ENCODE measurements at places on chromosomes 5 and 9.

DNA sequence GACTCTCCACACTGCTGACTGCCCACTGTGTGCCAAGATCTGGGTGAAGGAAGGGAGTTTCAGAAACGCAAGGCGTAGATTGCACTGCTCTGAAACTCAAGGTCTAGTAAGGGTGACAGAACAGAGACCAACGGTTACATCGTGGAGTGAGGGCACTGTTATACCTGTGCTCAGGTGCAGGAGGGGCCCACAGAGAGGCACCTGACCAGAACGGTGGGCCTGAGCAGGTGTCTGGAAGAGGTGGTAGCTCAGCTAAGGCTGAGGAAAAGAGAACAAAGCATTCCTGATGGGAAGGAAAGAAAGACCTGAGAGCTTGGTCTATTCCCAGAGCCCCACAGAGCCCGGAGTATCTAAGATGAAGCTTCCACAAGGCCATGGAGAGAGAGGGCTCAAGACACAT, 267.2 kb downstream of the MED10 start:
- DNase-seq: no peak

GRCh38 chr9:21758540-21758939, 43.9 kb upstream of the MTAP start:
- no peak for DNase-seq

GRCh38 chr5:151006704-151007334, 13.6 kb upstream of the GPX3 start:
- DNase-seq: no peak

- no peak for DNase-seq
Measured at GRCh38 chr5:129622531-129622930, 125.4 kb upstream of the MINAR2 start.

DNA sequence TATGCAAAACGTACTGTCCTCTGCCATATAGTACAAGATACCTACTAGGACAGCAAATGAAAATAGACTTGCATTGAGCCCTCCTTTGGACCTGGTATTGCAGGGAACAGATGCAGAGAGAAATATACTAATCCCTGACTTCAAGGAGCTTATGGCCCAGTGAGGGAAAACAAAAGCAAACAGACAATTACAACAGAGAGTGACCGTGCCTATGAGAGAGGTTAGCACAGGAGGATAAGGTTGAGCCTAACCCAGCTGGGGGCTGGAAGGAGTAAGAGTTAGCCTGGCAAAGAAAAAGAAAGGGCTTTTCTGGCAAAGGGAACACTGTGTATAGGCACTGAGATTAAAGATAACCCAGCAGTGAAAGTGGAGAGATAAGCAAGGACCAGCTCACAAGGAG, 5.5 kb downstream of the CDC26 start:
- no peak for DNase-seq

DNA sequence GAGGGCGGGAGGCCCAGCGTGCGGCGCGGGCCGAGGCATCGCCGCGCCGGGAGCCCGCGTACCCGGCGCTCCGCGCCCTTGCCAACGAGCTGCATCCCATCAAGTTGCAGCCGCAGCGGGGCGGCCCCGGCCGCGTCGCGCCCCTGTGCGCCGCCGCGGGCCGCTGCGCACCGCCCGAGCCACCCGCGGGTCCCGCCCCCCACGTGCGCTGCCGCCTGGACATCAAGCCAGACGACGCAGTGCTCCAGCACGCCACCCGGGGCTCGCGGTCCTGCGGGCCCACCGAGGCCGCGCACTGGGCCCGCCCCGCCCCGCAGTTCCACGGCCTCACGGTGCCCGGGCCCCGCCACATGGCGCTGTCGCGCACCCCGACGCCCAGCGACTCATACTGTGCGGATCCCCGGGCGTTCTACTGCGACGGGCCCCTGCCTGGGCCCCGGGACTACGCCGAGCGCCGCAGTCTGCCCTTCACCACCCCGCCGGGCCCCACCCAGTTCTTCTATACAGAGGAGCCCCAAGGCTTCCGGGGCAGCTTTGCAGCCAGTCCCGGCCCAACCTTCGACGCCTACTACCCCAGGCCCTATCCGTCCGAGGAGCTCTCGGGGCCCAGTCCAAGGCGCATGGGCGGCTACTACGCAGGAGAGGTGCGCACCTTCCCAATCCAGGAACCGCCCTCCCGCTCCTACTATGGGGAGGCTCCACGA, 2.6 kb downstream of the AJM1 start:
- no peak for DNase-seq

DNA sequence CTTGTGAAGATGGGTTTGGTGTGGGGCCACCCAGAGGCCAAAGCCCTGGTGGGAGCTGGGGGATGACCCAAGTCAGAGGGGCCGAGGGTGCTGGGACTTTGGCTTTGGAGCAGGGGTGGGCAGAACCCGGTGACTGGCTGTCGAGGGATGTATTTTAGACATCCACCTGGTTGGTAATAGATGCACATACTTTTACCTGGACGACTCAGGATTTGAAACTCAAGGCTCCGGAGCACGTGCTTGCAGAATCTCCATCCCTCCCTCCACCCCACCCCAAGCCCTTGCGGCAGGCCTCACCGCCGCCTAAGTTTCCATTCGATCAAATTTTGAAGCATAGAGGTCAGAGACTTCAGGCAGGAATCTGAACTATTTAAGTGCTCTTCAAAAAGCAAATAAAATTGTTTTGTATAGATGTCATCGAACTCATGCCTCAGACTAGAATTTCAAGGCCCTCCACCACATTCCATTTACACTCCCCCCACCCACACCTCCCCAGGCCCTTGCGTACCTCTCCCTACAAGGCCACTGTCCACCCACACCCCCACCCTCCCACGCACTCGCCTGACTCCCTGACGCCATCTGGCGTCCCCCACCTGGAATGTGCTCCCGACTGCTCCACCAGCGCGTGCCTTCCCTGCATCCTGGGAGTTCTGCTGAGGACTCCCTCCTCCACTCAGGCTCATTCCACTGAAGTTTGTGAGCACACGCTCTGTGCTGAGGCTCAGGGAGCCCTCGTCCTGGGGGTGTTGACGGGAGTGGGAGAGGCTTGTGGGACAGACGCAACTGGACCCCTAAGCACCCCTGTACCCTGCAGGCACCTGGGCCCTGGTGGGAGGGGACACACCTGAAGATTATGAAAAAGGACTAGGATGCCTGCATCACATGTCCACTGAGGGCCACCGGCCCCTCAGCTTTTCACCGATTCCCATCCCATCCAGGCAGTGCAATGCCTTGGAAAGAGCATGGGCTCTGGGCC, 56.4 kb upstream of the RPL26L1 start:
- DNase-seq: peak; percentile 48

GRCh38 chr9:18338042-18338441, 135.9 kb upstream of the ADAMTSL1 start:
- DNase-seq: no peak

GRCh38 chr9:121836366-121836885, 185.0 kb downstream of the DAB2IP start:
- DNase-seq: no peak

DNA sequence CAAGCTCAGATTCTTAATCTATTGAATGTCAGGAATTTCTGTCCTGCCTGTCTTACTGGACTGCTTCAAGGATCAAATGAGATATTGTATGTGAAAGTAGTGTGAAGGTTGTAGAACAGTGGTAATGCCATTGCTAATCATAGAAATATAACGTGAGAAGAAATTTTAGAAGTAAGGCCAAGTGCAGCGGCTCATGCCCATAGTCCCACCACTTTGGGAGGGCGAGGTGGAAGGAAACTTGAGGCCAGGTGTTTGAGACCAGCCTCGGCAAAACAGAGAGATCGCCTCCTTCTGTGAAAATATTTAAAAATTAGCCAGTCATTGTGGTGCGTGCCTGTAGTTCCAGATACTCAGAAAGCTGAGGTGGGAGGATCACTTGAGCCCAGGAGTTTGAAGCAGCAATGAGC, 5.1 kb upstream of the HSPA5 start:
- no peak for DNase-seq

DNA sequence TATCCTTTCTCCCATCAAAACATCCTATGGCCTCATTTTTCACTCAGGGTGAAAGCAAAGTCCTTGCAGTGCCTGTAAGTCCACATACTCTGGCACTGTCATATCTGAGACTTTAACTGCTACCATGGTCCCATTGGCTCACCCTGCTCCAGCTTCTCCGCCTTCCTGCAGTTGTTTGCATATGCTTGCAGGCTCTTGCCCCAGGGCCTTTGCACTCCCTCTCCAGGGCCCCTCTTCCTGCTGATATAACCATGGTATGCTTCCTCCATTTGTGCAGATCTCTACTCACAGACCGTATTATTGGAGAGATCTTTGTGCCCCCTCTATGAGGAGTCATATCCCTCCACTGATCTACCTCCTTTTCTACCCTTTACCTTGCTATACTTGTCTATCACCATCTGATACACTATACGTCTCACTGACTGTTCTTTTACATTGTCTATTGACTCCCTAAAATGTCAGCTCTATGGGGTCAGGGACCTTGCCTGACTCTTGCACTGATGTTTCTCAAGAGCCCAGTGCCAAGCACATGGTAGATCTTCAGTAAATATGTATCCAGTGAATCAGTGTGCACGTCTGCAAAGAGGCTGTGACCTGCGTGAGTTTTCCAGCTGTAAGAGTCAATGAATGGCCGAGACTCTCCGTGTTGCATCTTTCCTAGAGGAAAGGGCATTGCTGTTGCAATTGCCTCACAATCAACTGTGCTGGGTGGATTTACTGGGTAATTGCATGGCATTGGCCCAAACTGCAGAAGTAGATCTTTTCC, 81.7 kb upstream of the CPEB4 start:
- DNase-seq: no peak

DNA sequence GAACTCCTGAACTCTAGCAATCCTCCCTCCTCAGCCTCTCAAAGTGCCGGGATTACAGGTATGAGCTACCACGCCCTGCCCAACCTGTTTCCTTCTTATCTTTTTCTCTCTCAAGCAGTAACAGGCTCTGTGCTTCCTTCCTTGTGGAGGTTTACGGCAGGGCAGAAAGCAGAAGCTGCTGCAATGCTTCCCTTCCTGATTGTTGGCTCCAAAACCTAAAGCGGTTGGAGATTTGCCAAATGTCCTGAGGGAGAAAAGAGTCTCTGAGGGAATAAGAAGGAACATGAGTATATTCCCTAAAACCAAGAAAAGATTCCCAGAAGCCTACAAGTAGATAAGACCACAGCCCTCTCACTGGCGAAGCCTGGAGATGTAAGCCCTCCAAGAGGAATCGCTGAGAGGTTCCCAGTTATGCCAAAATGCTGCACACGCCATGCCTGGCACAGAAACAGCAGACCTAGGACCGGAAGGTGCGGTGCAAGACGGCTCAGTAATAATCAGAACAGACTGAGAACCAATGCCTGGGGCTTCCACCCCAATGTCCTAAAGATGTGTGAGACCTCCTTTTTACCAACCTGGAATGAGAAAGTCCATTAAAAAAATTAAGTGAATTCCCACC, 73.2 kb downstream of the APTX start:
- DNase-seq: no peak

GRCh38 chr9:14939378-14939777, 29.1 kb upstream of the FREM1 start:
- DNase-seq: no peak

- DNase-seq: peak; percentile 92
Measured at GRCh38 chr9:125549465-125549871, 157.5 kb downstream of the MAPKAP1 start.

GRCh38 chr5:14572385-14572784, 9.2 kb upstream of the OTULINL start:
- DNase-seq: no peak

GRCh38 chr9:94623253-94623652, 16.1 kb downstream of the FBP1 start:
- DNase-seq: no peak

GRCh38 chr5:39302472-39302871, 61.8 kb downstream of the C9 start:
- DNase-seq: no peak

DNA sequence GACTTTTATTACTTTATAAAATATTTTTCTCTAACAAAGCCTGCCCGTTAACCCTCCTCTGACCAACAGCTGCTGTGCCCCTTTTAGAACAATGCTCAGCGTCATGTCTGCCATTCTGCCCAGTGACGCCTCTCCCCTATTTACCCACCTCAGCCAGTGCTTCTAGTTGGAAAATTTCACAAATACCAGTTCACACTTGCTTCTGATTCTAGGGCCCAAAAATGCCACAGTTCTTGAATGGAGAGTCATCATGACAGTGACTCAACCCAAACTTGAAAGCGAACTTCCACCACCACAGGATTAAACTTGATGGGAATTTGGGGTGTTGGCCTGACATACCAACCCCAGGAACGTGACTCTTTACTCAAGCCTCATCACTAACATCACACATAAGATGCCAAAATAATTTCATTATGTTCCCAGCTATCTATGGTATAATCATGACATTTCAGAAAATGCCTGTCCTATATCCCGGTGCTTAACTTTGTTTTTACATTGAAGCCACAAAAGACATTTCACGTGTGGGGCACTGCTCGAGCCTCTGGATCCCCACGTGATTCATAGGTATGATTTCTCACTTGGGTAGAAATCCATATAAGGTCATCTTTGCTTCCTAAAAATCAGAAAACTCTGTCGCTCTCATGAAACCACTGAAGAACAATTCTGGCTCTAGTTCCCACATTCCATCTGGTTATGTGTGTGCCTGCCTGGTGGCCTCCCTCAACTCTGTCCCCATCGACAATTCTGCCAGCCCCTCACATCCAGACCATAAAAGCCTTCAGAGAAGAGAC, 220.9 kb downstream of the ACTL7B start:
- DNase-seq: no peak

DNA sequence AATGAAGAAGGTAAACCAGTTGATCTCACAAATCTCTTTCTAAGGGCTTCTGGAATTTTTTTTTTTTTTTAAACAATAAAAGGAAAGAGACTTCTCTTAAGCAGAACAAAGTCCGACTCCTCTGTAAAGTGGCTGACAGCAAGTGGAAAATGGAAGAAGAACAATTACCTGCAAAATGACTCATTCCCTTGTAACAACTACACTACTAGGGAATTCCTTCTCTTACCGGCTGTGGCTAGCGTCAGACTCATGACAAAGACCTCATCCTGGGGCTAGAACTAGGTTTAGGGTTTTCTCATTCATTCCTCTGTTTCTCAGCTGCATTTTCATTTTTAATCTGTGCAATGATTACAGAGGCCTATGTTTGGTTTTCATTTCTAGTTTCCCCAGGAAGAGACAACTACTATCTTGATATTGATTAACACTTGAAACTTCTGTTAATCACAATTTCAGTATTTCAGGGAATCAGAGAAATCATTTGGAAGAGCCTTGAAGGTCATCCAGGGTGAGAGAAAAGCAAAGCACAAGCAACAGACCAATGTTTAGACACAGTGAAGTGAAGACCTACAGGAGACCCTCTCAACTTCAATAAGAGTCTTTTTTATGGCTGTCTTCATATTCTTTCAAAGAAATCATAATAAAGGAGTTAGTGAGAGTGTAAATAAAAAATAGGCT, 437.9 kb downstream of the RAB3C start:
- DNase-seq: no peak

Measured in AG09319 (cell line).